Putamen (tissue), 1 donor: ENCODE measurements at places on chromosomes 3 and 15.
A peak's percentile ranks its signal among the peaks of the same experiment; 100 is the strongest.

- peak; percentile 9 for DNase-seq
These were observed 162.5 kb downstream of the FNDC3B start for GRCh38 chr3:172201870-172202236.

- DNase-seq = no peak
These were observed 163.9 kb downstream of the SMAD6 start for GRCh38 chr15:66865622-66866611.

DNA sequence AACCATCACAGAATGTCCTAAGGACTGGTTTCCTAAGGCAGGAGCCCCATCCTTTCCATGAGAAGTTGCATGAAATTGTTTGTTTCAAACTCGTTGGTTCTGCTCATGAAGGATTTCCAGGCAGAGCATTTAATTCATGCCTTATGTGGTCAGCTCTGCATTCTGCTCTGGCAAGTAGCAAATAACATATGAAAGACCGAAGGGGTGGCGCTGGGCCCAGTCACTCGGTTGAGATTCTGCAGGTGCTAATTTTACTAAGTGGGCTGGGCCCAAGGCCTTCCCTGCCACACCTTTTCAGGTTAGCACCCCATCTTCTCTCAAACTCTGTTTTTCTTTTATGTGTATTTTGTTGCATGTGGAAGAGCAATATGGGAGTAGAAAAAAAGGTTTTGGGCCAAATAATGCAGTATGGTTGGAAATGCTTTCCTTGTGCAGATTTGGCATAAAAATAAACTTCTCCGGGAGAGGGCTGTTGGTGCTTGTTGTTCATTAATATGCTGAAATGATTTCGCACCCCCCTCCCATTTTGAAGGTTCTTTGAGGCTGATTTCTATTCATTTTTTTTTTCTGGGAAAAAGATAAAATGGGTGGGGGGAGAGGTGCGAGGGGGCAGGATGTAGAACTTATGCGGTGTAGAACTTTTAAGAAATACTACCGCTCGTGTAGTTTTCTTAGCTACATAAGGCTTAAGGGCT is 182.9 kb upstream of the FEZF2 start:
- DNase-seq = no peak

- no peak for DNase-seq
These were observed 24.4 kb upstream of the SLC24A5 start for GRCh38 chr15:48096355-48096786.

- DNase-seq = no peak
These were observed 181.0 kb upstream of the RASGRP1 start for GRCh38 chr15:38745626-38746025.

DNA sequence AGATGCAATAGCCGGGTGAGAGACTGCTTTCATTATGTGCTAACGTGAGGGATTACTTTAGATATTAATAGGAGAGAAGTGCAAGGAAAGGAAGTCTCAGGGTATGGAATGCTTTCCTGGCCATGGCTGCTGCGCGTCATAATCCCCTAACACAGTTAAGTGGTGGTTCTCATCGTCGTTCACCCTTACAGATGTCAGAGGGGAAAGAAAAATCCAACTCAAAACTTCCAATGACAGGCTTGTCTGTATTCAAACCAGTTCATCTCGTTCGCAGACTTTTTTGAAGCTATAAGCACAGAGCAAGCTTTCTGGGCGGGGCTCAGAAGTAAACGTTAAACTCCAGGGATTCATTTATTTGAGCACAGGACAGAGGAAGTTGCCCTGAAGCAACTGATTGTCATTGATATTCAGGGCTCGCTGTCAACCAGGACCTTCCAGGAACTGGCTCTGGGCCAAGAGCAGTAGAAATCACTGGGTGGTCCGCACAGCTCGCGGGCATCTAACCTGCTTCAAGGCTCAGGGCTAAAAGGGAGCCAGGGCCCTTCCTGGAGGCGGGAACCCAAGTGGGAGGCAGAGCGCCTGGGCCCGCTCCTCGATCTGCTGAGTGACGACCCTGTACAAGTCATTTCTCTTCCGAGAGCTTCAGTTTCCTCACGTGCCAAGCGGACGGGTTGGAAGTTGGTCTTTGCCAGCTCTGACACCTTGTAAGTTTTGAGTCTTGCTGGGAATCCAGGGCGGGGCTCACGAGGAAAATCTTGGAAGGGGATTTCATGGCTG is 1.1 kb upstream of the LPP start:
- DNase-seq = no peak

DNA sequence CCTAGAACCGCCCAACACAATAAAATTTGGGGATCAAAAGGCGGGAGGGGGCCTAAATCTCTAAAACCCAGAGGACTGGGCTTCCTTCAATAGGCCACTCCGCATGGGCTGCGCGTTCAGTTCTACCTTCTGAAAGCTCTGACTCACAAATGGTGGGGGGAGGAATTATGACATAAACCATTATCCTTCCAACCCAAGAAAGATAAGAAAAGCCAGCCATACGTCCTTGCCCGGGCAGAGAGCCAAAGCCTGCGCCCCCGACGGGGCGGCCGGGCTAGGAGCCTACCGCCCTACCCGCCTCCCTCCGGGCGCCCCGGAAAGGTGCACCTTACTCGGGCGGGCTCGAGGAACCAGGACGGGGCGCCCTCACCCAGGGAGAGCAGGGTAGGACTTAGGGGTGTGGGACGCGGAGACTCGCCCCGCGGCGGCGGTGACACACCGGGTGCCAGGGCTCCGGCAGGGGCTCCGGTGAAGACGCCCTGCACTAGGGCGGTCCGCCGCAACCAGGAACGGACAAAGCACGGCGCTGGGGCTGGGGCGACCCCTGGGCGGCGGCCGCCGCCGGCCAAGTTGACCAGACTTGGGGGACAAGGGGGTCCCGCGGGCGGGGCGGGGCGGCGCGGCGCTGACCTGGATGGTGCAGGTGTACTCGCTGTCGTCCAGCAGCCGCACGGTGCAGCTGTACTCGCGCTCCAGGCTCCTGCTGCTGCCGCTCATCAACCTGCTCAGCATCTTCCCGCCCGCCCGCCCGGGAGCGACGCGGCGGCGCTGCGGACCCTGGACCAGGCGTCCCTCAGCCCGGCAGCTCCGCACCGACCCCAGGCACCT is 534 bp downstream of the FRMD5 start:
- DNase-seq = no peak

GRCh38 chr3:175260145-175260794 is 401.1 kb downstream of the NAALADL2 start:
- no peak for DNase-seq
